Kasumi-1 (cell line): ENCODE measurements at places on chromosomes 5 and 9.

GRCh38 chr9:112218908-112219307, 43.8 kb upstream of the SUSD1 start:
- DNase-seq, result no peak

GRCh38 chr5:125057912-125058826, 311.7 kb upstream of the ZNF608 start:
- no peak for DNase-seq

GRCh38 chr9:89048616-89049015, 57.3 kb downstream of the S1PR3 start:
- no peak for DNase-seq

GRCh38 chr9:95585824-95586223, 69.1 kb upstream of the PTCH1 start:
- no peak for DNase-seq

- no peak for DNase-seq
Observed at GRCh38 chr5:160240350-160240749, 11.0 kb downstream of the FABP6 start.

DNA sequence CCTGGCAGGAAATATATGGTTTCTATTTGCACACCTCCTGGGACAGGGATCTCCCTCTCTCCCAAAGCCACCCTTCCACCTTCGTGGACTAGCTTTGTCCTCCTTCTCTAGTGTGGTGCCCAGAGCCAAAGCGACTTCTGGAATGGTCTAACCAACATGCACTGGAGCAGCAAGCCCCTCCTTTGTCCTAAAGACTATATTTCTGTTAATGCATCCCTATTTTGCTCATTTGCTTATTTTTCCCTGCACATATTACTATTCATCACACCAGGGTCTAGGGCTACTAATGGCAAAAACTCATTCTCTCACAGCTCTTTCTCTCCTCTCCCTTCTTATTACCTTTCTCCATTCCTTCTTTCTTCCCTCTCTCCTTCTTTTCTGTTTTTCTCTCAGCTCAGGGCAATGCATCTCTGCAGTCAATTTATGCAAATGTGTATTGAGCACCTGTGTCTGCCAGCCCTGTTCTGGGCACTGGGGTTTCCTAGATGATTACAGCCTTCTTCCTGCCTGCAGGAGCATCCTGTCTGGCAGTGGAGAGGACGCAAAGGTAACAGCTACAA, 2.8 kb upstream of the NEURL1B start:
- DNase-seq, result no peak

GRCh38 chr9:112925058-112925641, 34.5 kb upstream of the SLC46A2 start:
- DNase-seq, result no peak

DNA sequence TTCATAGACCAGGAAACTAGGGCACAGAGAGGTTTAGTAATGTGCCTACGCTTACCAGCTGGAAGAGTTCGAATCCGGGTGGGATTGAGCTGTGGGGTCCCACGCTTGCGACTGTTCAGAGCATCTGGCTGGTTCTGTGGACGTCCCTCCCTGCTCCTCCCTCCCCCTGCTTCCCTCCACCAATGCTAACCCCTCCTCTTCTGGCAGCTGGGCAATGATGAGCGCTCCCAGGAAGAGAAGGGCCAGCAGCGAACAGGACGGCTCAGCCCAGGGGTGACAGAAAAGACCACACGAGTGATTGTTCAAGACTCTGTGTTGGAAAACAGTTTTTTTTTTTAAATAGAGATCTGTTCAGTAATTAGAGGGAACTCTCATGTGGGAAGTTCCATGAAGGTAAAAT, 6.9 kb downstream of the FAM163B start:
- no peak for DNase-seq

- DNase-seq, result no peak
Observed at GRCh38 chr9:15103290-15103689, 193.1 kb upstream of the FREM1 start.

- no peak for DNase-seq
Observed at GRCh38 chr9:2493109-2493508, 128.5 kb upstream of the VLDLR start.

DNA sequence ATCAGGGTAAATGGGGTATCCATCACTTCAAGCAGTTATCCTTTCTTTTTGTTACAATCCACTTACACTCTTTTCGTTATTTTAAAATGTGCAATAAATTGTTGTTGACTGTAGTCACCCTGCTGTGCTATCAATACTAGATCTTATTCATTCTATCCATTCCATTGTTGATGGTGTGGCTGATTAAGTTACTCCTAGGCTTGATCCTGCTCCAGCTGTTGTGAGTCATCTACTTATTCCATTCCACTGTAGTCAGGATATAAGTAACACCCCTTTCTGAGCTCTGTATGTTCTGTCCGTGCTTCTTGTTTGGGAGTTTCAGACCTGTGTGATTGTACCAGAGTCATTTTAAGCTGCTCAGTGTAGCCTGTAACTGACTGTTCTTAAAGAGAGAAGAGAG, 122.5 kb upstream of the RUSC2 start:
- no peak for DNase-seq

GRCh38 chr9:111076042-111076441, 37.8 kb upstream of the LPAR1 start:
- DNase-seq, result no peak

- no peak for DNase-seq
Observed at GRCh38 chr5:35046774-35047173, 975 bp downstream of the AGXT2 start.

DNA sequence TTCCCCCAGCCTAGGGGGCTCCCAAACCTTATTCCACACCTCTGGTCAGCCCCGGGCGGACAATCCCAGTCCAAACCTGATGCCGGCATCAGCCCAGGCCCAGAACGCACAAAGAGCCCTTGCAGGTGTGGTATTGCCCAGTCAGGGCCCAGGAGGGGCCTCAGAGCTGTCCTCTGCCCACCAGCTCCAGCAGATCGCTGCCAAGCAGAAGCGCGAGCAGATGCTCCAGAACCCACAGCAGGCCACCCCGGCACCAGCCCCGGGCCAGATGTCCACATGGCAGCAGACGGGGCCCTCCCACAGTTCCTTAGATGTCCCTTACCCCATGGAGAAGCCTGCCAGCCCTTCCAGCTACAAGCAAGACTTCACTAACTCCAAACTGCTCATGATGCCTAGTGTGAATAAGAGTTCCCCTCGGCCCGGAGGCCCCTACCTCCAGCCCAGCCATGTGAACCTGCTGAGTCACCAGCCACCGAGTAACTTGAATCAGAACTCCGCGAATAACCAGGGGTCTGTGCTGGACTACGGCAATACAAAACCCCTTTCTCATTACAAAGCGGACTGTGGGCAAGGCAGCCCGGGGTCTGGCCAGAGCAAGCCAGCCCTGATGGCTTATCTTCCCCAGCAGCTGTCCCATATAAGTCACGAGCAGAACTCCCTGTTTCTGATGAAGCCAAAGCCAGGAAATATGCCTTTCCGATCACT, 27.6 kb upstream of the LTC4S start:
- no peak for DNase-seq

DNA sequence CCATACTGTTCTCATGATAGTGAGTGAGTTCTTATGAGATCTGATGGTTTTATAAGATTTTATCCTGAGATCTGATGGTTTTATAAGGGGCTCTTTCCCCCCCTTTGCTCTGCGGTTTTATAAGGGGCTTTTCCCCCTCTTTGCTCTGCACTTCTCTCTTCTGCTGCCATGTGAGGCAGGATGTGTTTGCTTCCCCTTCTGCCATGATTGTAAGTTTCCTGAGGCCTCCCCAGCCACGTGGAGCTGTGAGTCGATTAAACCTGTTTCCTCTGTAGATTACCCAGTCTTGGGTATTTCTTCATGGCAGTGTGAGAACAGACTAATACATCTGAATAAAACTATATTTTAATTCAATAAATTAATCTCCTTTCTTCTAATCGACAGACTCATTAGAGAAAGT, 64.9 kb upstream of the ZSWIM6 start:
- no peak for DNase-seq
